ENCODE measurements at places on chromosomes 12 and 14. TPM values are rescaled to one million over a fixed set of nuclear protein-coding genes. Genes with fewer than 3 reads are reported as not detected.

Gene APOLD1
- 236 TPM for total RNA-seq

Gene LMNTD1
- total RNA-seq: not detected

Gene B4GALNT3
- 5.9 TPM for total RNA-seq

Gene ASB2
- 2.0 TPM for total RNA-seq

Gene PTGR2
- total RNA-seq: 12.3 TPM

Gene IKZF4
- 4.6 TPM for total RNA-seq

DNA sequence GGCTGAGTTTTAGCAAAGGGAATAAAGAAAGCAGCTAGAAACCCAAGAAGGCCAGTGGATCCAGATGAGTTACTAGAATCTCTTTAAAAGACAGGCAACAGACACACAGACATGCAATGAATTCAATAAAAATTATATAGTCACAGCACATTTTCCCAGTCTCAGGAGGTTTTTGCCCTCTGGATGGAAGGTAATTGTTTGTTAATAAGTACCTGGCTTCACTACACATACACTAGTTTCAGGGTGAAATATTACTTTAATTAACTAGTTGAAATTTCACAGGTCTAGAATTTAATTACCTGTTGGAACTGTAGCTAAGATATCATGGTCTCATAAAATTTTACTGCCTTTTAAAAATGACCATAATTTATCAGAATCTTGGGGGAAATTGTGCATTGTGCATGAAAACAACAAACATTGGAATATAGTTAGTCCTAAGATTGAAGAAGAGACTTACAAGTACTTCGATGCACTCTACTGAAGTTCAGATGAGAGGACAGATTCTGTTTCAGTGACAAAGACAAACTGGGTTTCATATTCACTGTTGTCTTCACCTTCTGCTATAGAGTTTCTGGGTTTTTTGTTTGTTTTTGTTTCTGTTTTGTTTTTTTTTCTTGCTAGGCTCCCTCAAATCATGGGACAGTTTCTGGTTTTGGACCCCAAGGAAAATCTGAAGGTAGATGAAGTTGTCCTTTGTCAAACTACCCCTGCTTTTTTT is 277.0 kb upstream of the GARIN6 start:
- DNase-seq: no peak

DNA sequence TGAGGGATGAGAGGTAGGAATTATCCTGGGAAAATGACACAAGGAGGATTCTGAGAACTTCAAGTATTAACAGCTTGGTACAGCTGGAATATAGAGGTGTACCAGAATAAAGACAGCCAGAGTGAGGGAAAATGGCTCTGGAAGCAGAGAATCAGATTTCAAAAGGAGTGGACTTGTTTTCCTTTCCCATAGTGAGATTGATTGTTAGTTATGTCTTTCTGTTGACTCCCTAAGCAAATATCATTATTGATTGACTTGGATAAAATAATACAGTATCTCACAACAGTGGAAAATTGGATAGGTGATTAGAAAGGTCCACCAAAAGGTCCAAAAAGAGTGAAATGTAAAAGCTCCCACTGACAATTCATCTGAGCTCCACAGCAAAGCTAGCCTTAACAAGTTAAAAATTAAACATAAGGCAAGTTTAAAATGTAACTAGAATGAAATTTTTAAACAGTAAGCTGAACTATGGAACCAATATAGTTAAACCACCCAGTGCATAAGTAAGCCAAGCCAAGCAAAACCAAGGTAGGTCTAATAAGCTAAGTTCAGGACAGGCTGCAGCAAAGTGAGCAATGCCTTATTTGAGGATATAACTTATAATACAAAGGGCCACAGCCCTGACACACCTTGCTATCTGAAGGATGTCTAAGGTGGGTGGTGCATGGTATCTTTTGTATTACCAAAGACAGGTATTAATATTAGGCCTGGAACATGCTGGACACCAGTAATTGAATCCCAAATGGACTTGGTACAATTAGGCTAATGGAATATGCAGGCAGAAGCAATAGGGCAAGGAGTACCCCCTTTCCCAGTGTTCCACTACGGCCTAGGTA is 21.8 kb downstream of the ENTPD5 start:
- DNase-seq: no peak

GRCh38 chr12:121831571-121832245 is 27.0 kb downstream of the HPD start:
- no peak for DNase-seq

DNA sequence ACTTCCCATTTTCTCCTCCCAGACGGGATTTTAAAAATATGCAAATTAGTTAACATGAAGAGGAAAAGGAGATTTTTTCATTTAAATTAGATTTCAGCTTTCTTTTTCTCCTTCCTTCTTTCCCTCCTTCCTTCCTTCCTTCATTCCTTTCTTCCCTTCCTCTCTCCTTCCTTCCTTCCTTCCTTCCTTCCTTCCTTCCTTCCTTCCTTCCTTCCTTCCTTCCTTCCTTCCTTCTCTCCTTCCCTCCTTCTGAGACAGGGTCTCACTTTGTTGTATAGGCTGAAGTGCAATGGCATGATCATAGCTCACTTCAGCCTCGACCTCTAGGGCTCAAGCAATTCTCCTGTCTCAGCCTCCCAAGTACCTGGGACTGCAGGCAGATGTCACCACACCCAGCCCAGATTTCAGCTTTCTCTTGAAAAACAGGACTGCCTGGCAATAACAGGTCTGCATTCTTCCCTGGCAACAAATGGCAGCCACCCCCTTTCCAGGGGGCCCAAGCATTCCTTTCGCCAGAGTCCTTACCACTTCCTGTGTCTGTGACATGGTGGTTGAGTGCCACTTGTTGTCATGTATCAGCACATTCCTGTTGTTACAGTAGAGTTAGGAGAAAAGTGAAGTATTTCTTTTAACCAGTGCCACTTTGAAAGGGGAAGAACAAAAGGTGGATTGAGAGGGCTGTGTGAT is 119.1 kb downstream of the PTPN11 start:
- no peak for DNase-seq

GRCh38 chr12:67915335-67915851 is 73.9 kb upstream of the IFNG-AS1 start:
- no peak for DNase-seq

DNA sequence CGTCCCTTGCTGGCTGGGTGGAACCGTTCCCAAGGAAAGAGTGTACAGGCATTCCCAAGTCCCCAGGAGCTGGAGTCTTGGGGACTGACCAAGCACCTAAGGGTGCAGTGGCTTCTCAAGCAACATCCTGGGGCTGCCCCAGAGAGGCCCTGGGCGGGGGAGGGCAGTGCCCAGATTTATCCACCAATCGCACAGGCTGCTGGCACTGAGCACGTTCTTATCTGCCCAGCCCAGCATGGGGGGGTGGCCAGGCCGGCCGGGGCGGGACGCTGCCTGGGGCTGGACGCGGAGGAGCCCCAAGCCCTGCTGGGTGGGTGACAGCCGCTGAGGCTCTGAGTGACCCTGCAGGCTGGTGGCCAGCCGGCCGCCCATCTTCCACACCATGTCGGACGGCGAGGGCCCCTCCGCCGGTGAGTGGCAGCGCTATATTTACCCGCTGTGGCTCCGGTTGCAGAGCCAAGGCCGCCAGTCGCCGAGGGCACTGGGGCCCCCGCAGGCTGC is 53.4 kb downstream of the CYP46A1 start:
- DNase-seq: no peak

- DNase-seq: no peak
Observed at GRCh38 chr12:58252914-58253313, 311.5 kb downstream of the ATP23 start.

- no peak for DNase-seq
Observed at GRCh38 chr14:32588448-32589320, 259.6 kb downstream of the AKAP6 start.

Data from breast epithelium (tissue), 4 donors.